ENCODE measurements at places on chromosomes 2 and 18.

DNA sequence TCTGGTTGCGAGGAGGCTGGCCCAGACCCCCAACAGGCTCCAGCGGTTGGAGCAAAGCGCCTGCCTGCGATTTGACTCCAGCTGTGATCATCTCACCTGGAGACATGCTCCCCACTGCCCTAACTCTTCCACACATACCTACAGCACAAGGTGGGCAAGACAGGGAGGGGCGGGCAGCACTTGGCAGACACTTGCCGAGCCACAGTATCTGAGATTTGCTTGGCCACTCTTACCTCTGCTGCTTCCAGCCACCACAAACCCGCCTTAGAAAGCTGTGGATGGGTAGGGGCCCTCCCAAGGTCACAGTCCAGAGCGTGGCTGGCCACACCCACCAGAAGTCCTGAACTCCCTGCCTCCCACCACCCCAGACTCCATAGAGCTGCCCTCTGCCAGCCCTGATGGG, 8.2 kb downstream of the CYP26B1 start:
- peak; percentile 63 for DNase-seq

GRCh38 chr2:125596612-125597011, 1059.3 kb upstream of the GYPC start:
- no peak for DNase-seq

- no peak for DNase-seq
Measured at GRCh38 chr2:8015848-8016600, 665.8 kb upstream of the ID2 start.

GRCh38 chr2:38690499-38691420, 24.8 kb downstream of the GALM start:
- no peak for DNase-seq

DNA sequence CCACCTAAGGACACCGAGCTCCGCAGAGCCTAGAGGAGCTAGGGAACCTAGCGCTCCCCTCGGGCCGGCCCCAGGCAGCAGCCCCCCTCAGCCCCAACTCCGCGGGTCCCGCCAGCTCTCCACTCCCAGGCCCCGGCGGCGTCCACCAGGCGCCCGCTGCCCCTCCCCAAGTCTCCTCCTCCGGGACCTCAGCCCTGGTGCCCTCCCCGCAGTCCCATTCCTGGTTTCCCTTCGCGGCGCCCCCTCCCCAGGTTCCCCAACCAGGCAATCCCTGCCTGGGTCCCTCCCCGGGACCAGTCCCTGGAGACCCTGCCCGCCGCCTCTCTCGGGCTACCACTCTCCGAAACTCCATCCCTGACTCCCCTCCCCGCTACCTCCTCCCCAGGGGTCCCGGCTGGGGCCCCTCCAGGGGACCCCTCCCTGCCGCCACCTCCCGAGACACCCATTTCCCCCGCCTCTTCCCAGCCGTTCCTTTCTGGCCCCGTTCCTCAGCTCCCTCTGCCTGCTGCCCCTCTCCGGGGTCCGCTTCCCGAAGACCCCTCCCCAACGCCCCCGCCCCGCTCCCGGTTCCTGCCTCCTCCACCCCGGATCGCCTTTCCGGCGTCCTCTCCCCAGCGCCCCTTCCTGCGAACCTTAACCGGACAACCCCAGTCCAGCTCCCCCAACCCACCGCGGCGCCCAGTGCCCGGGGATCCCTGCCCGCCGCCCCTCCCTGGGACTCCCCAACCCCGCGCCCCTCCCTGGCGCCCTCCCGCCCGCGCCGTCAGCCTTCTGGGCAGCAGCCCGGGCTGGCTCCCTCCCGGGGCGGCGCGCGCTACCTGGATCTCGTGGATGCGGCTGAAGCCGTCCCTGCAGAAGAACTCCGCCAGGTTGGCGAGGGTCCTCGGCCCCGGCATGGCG, 678 bp downstream of the CYP27C1 start:
- peak; percentile 77 for DNase-seq

- peak; percentile 85 for DNase-seq
Measured at GRCh38 chr2:241271706-241272302, 43.7 kb downstream of the HDLBP start.

DNA sequence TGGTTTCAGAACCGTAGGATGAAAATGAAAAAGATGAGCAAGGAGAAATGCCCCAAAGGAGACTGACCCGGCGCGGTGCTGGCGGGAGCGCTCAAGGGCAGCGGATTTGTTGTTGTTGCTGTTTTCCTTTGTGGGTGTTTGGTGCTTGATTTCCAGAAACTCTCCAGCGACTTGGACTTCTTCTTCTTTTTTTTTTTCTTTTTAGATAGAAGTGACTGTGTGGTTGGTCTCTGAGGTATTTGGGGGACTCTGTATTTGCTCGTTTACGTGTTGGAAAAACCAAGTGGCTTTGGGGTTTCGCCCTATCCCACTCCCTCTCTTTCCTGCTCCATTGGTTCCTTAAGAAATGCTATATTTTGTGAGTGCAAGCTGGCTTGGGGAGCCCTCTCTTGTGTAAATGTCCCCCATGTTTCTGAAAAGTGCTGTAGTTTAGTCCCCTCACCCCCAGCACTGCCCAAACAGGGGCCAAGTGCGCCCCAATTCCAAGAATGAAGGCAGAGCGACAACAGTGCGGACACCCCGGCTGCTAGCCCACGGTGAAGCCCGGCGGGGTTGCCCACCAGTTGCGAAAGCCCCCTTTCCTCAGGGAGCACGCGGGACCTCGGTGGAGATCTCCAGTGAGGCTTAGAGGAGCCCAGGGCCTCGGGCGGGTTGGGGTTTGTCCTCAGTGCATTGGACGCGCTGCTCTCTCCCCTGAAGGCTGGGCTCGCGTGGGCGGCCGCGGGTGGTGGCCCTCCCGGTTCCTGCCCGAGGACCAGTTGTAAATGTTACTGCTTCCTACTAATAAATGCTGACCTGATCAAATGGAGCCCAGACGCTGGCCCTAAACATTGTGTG, 1.8 kb downstream of the HOXD9 start:
- DNase-seq: no peak

GRCh38 chr18:32735781-32736180, 37.0 kb downstream of the KLHL14 start:
- no peak for DNase-seq

GRCh38 chr2:8860239-8860638, 22.8 kb upstream of the KIDINS220 start:
- DNase-seq: no peak

DNA sequence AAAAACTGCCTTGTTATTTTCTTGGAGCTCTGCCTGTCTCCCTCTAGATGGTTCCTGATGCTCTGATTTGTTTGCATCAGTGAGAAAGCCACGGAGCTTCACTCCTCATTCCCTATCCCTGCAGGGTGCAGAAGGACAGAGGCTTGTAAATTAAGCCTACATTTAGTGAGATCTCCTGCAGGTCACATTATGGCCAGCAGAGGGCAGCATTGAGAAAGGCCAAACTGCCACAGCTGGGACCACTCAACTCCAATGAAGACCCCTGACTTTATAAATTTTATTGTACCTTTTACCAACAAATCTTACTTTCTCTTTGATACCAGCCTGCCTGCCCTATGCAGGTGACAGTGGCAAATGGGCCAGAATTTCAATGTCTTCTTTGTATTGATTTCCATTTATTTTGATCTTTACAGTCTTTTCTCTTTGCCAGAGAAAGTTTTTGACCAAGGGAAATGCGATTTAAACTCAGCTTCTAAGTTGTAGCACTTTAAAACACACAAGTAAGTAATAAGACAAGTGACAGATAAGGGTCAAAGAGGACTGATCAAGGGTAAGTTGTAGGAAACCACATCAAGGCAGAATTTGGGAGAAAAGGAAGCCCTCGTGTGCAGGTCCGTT, 1029.1 kb upstream of the KLHL29 start:
- peak; percentile 66 for DNase-seq

DNA sequence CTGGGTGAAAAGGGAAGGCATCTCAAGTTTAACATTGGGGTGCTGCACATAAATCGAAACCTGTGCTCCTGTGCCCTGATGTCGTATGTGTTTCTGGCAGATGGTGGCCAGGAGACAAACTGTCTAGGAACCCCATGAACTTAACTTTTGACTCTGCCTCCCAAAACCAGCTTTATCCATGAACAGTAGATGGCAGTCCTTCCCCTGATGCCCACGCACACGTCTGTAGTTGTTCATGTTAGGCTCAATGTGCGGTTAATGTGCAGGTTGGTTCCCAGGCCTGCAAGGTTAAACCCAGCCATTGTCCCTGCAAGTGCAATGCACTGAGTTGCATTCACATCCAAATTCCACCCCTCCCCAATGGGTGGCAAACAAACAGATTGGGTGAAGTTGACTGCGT, 44.1 kb upstream of the SIX3 start:
- no peak for DNase-seq

DNA sequence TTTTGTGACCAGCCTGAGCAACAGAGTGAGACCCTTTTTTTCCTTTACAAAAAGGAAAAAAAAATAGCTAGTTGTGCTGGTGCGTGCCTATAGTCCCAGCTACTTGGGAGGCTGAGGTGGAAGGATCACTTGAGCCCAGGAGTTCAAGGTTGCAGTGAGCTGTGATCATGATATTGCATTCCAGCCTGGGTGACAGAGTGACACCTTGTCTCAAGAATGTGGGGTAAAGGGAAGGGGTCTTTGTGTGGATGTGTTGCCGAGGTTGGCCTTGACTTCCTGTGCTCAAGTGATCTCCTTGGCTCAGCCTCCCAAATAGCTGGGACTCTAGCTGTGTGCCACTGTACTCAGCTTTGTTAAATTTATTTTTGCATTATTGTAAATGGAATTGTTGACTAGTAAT, 120.6 kb downstream of the ZNF407 start:
- no peak for DNase-seq

DNA sequence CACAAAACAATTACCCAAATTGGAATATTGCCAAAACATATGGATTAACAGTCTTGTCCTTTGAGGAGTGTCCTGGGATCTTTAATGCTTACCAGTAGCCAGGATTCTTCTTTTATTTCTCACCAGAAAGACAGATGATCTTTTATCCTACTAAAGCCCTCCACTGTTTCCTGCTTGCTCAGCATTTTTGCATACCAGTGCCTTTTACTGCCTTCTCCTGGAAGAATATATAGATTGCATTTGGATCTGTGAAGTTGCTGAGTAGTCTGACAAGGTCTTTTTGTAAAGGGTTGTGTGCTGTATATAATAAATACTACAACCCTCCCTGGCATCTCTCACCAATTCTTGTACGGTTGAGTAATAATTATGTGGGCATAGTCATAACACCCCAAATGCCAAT, 652.2 kb downstream of the LRRTM4 start:
- no peak for DNase-seq

GRCh38 chr2:3728104-3729054, 25.0 kb downstream of the DCDC2C start:
- DNase-seq: no peak

DNA sequence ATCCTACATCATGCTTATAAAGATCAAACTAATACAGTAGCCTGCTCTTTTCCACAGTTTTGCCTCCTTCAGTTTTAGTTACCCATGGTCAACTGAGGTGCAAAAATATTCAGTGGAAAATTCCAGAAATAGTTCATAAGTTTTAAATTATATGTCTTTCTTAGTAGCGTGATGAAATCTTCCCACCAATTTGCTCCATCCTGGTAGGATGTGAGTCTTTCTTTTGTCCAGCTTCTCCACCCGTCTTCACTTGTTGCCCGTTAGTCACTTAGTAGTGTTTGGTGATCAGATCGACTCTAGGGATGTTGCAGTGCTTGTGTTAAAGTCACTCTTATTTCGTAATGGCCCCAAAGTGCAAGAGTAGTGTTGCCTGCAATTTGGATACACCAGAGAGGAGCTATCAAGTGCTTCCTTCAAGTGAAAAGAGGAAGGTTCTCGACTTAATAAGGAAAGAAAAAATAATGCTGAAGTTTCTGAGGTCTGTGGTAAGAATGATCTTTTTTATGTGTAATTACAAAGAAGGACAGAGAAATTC, 57.0 kb downstream of the CEP192 start:
- DNase-seq: no peak

DNA sequence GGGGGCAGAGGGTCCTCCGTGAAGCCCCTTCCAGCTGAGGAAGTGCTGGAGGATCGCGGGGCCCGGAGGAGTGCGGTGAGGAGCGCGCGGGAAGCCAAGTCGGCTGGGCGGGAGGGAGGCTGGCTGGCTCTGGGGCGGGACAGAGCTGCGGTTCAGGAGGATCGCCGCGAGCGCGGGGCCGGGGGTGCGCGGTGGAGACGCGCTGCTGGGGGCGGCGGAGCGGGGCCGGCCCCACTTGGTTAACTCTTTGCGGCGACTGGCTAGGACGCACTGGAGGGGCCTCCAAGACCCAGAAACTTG, 464 bp downstream of the CYBRD1 start:
- peak; percentile 80 for DNase-seq

GRCh38 chr2:9652267-9652666, 21.5 kb upstream of the YWHAQ start:
- DNase-seq: no peak

DNA sequence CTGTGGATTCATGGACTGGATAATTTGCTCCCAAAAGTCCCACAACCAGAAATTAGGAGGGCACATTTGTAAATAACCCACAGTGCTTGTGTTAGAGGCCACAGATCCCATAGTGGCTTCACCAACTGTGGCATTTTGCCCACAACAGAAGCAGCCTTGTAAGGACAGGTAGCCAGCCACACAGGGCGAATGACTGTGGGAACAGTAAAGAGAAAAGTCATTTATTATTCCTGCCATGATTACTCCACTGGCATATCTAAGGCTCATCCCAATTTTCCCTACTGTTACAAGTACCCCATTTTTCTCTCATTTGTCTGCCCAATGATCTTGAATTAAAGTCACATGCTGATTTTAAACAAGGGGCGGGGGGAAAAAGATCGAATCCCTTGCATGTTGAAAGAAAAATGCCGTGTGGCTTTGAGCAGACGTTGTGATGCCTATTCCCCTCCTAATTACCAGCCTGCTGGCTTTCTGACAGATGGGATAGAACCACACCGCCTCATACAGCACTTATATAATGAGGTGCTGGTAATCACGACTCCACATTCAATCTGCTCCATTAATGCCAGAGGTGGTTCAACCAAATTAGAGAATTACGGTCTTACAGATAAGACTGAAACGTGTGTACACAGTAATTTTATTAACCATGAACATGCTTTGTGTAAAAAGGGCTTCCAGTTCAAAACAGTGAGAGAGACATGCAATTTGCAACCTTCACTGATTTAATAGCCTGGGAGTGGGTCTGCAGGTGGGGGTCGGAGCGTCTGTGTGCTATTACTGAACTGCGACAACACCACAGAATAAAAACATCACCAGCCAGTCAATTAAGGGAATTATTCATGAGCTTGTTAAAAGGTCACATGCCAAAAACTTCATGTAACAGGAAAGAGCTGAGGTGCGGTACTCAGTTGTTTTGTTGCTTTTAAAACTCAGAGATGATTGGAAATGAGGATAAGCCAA, 196.0 kb downstream of the TMEM163 start:
- DNase-seq: no peak

DNA sequence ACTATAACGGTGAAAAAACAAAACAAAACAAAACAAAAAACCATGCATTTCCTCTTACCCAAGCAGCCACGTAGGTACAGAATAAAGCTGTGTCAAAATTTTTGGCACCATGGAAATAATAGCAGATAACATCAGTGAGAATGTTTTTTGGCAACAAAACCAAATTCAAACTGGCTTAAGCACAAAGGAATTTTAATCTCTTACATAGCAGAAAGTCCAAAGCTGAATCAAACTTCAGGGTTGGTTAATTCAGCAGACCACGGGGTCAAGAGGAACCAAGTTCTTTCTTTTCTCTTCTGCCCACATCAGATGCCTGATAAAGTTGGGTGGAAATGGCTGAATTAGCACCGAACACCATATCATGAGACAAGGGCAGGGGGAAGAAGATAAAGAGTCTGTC, 129.5 kb downstream of the PAX3 start:
- no peak for DNase-seq
